T-helper 2 cell (primary cell): ENCODE measurements at places on chromosomes 5 and 9.

DNA sequence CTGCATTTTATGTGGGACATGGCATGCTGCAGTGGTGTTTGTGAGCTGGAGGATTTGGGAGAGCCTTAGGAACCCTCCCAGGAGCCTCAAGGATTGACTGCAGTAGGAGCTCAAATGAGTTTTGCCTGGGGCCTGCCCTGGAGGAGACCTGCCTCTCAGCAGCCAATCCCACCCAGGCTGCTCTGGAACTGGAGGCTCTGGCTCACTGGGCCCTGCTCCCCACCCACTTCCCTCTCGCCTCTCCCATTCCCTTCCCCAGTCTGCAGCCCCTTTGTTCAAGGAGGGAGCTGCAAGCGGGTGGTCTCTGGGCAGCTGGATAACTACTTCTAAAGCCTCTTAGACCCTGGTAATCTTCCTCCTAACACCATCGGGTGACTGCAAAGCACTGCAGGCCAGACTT lies 24.2 kb downstream of the KCNIP1 start:
- no peak for DNase-seq

DNA sequence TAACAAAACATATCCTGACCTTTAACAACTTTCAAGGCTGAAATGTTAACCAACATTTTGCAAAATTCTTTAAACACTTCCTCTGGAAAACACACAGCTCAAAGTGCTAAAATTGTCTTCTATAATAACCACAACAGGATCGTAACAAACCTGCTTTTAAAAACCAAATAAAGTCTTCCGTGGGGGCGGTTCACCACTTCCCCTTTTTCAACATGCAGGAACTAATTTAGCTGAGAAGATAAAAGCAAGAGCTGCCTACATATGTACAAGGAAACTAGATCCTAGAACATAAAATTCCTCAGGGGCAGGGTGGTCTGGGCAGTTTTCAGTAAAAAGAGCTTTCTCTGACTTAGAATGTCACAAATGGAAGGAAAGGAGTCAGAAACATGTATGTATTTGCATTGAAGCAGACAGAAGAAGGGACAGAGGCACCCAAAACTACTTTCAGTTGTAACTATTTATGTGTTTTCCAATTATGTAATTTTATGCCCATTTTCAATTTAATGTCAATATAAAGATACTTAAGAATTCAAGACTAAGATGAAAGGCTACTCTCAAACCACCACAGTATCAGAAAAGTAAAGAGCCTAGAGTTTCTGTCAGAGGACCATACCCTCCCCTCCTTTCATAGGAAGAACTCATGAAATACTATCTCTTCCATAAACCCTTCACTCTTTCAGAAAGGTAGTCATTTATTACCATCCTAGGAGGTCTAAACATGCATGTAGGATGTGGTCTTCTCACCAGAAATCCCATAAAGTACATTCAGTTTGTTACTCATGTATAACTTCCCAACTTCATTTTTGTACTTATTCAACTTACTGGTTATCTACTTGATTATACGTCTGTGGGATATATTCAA lies 185.9 kb upstream of the RASA1 start:
- DNase-seq: no peak

- no peak for DNase-seq
Measured at GRCh38 chr5:151718153-151718552, 31.4 kb upstream of the SPARC start.

GRCh38 chr9:115373000-115373709 lies 255.2 kb upstream of the TNC start:
- DNase-seq: no peak

DNA sequence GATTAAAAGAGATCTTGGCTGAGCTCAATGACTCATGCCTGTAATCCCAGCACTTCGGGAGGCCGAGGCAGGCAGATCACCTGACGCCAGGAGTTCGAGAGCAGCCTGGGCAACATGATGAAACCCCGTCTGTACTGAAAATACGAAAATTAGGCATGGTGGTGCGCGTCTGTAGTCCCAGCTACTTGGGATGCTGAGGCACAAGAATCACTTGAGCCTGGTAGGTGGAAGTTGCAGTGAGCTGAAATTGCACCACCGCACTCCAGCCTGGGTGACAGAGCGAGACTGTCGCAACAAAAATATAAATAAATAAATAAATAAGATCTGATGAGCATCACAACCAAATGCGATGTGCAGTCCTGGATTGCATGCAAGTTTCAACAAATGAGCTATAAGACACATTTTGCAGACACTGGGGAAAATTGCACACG lies 8.7 kb upstream of the ENG start:
- no peak for DNase-seq

DNA sequence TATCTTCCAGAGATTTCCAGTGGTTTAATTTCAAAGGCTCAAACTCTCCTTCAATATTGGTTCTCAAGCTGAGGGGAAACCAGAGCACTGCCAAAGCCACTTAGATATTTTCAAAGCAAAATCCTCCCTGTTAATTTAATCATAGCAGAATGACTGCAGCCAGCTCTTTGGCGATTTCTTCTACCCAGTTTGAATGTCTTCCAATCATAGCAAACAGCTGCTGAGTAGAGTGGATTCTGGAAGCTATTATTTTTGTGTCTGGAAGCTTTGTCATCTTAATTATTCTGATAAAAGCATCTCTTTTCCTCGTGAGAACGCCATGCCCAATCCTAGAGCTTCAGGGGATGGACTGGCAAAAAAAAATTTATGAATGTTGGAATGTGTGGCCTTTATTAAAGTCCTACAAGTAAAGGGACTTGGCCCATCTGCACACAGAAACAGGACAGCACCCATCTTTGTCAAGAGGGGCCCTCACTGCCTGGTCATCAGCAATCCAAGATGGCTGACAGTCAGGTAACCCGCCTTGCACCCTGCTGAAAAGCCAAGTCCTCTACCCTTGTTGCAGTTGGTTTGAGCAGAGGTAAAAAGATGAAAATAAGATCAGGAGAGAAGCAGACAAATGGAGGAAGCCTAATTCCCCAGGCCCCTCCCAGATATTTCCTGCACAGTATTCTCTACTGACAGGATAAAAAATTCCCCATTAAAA lies 125.1 kb downstream of the SUSD1 start:
- no peak for DNase-seq

- no peak for DNase-seq
Measured at GRCh38 chr9:73219985-73220626, 68.4 kb downstream of the ANXA1 start.

GRCh38 chr5:14326035-14326903 lies 183.1 kb downstream of the TRIO start:
- DNase-seq: no peak

- no peak for DNase-seq
Measured at GRCh38 chr5:72326306-72326649, 6.1 kb downstream of the PTCD2 start.

- peak; percentile 33 for DNase-seq
Measured at GRCh38 chr5:170312666-170313065, 15.1 kb upstream of the LCP2 start.

- no peak for DNase-seq
Measured at GRCh38 chr5:133404724-133405123, 207.6 kb downstream of the FSTL4 start.

GRCh38 chr9:134484479-134484878 lies 157.1 kb upstream of the COL5A1 start:
- DNase-seq: no peak

DNA sequence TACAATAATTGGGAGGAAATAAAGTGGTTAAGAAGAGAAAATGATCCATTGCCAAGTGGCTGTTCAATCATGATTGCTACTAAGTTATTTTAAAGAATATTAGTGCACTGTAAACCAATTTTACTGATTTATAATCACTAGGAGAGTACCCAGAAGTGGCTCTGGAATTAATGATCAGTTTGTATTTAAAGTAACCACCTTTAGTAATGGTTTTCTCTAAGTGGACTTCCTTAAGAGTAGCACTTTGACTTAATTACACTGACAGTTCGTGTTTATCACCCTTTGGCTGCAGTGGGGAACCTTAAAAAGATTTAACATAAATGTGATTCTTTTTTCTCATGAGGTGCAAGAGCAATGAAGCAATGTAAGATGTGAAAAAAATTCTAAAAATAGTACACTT lies 310.8 kb downstream of the CDH12 start:
- DNase-seq: no peak

- DNase-seq: no peak
Measured at GRCh38 chr9:90274725-90275124, 367.9 kb downstream of the DIRAS2 start.

- no peak for DNase-seq
Measured at GRCh38 chr9:76330034-76330433, 64.2 kb downstream of the RFK start.

DNA sequence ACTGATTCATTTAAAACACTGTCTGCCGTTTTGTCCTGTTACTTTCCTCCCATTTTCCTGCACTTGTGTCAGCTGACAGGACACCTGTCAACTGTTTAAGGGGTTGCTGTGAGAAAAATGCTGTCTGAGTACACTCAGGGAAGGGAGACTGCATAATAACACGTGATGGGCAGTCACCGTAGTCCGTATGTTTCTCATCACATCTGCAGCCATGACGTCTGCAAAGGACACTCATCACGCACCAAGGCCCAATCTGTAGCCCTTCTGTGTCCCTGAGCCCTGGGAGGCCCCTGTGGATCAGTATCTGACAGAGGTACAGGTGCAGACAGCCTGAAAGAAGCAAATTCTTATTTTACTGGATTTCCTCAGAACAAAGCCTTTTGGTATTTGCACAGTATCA lies 396.3 kb downstream of the YTHDC2 start:
- DNase-seq: no peak

DNA sequence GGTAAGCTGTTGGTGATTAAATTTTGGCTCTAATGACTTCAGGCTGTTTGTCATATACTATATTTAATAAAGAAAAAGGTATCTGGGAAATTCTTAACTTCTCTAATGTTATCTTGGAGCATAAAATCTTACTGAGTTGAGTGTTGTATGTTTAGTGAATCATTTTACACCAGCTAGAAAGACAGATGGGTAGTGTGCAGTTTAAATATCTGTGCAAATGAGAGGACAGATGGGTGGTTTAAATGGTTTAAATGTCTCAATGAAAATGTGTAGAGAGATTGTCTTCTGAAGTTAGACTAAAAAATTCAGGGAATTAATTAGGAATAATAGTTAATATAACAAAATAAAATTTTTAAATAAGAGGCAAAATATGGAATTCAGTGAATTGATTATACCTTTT lies 114.5 kb downstream of the FER start:
- DNase-seq: no peak

DNA sequence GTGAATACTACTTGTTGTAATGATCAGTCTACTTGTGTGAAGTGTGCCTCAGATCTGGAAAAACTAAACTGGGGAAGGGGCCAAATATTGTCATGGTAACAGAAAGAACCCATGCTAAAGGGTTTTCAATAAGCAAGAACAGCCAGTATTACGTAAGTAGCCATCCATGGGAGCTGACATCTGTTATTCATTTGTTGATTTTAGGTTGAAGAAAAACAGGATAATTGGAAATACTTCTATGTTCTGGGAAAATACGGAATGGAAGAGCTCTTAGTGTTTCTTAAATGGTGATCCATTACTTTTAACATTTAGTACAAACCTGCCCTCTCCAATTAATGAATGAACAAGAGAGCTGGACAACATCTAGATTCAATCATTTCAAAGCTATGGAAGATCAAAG lies 485.8 kb downstream of the NTRK2 start:
- no peak for DNase-seq

DNA sequence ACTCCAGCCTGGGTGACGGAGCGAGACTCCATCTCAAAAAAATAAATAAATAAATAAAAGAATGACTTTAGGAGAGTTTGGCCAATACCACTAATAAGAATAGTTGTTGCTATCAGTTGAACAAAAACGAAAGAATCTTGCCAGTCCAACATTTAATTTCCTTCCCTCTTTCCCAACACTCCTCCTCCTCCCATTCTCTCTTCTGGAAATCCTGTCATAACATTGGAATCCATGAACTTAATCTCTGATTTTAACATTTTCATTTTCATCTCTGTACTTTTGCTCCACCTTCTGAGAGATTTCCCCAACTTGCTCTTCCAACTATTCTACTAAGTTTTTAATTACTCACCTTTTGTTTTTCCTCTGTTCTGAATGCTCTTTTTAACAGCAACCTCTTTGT lies 42.8 kb upstream of the CDK20 start:
- DNase-seq: no peak

- DNase-seq: no peak
Measured at GRCh38 chr5:115435778-115436712, 108.5 kb downstream of the FEM1C start.

- DNase-seq: no peak
Measured at GRCh38 chr9:112754578-112754977, 4.0 kb downstream of the SNX30 start.

GRCh38 chr5:82381591-82381990 lies 103.4 kb upstream of the RPS23 start:
- DNase-seq: no peak

- DNase-seq: no peak
Measured at GRCh38 chr5:125109816-125110215, 363.4 kb upstream of the ZNF608 start.

DNA sequence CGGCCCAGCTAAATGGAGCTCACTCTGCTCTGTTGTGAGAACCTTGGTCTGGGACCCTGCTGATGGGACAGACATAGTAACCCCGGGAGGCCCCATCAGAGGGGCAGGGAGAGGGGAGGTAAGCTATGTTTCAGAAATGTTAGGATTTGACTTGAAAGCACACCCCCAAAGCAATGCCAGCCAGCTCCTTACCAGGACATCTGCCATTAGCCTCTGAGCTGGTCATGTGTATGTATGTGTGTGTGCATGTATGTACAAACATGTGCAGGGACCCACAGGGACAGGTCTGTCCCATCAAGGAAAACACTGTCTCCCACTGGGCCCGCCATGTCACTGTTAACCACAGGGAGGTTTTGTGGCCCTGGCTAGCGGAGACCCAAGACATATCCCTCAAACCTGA lies 14.5 kb downstream of the SLC22A4 start:
- no peak for DNase-seq

- no peak for DNase-seq
Measured at GRCh38 chr9:134536101-134536900, 105.3 kb upstream of the COL5A1 start.

DNA sequence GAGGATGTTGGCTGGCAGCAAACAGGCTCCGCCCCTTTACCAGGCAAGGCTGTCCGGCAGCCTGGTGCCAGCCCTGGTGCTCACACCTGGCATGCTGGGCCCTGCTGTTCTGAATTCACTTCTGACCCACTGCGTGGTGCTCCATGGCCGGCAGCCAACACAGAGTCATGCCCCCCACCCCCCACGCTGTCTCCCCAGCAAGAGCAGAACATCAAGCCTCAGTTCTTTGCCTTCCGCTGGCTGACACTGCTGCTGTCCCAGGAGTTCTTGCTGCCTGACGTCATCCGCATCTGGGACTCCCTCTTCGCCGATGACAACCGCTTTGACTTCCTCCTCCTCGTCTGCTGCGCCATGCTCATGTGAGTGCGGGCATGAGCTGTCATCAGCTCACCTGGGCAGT lies 12.6 kb upstream of the ENDOG start:
- DNase-seq: no peak

- no peak for DNase-seq
Measured at GRCh38 chr5:90472783-90473395, 1.7 kb downstream of the MBLAC2 start.

- no peak for DNase-seq
Measured at GRCh38 chr5:111116550-111116949, 24.4 kb downstream of the WDR36 start.
